ENCODE measurements at places on chromosomes 3 and 15. TPM values are rescaled to one million over a fixed set of nuclear protein-coding genes. Genes with fewer than 3 reads are reported as not detected.

Gene ST6GAL1
- total RNA-seq = 16.2 TPM

Gene TSC22D2
- 63.6 TPM for total RNA-seq

Gene SMCO1
- total RNA-seq = 7.3 TPM

Gene CPB1
- total RNA-seq = 6.2 TPM

Gene GABRG3
- not detected for total RNA-seq

Gene GOLGA8K
- not detected for total RNA-seq

Gene STRA6
- total RNA-seq = not detected

Gene IFT122
- 5.0 TPM for total RNA-seq

Gene MFN1
- 36.3 TPM for total RNA-seq

Gene SNRPN
- total RNA-seq = 105 TPM

Gene CPLX3
- total RNA-seq = not detected

Gene MYO1E
- total RNA-seq = 34.5 TPM

Gene NANOGP8
- not detected for total RNA-seq

GRCh38 chr15:101841656-101842055 is 29.7 kb downstream of the OR4F15 start:
- DNase-seq = no peak

- no peak for DNase-seq
These were observed 59.1 kb downstream of the TRIM71 start for GRCh38 chr3:32876920-32877319.

GRCh38 chr3:20680990-20681628 is 495.1 kb upstream of the SGO1 start:
- no peak for DNase-seq

- no peak for DNase-seq
These were observed 3.0 kb downstream of the SNAP23 start for GRCh38 chr15:42498212-42499068.

DNA sequence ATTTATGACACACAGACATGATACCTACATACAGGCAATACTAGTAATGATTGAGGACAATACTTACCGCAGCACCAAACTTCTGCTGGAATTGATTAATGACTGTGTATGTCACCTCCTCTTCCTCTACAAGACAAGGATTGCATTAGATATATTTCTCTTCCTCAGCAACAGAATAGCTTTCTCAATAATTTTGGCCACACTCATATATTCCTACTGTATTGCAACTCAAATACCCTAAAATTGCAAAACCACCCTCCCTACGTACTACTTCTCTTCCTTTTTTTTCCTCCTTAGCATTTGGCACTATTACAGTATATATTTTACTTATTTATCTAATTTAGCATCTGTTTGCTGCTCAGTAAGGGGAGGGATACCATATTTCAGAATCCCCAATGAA is 14.8 kb downstream of the EXD1 start:
- DNase-seq = no peak

DNA sequence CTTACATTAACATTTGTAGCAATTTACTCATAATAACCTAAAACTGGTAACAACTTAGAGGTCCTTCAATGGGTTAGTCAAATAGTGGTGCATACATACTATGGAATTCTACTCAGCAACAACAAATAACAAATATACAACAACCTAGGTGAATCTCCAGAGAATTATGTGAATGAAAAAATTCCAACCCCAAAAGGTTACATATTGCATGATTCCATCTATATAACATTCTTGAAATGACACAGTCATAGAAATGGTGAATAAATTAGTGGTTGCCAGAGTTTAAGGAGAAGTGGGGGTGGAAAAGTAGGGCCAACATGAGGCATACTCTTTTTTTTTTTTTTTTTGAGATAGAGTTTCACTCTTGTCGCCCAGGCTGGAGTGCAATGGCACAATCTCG is 12.7 kb upstream of the SNTN start:
- DNase-seq = no peak

DNA sequence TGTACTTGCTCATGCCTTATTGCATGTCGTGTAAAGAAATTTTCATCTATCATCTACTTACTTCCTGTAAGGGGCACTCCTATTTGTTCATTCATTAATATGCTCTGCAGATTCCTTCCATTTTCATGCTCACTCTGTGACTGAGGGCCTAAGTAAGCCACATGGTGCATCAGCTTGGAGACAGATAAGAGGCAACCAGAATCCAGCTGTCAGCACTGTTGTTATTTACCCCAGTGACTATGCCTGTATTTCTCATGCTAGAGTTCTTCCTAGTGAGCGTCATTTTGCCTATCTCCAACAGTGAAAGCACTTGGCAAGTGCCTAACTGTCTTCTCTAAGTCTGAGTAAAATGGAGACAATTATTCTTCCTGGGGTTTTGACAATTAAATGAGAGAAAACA is 124.8 kb upstream of the ABI3BP start:
- DNase-seq = no peak

- DNase-seq = no peak
These were observed 66.7 kb upstream of the TNIK start for GRCh38 chr3:171526869-171527268.

- no peak for DNase-seq
These were observed 713.1 kb downstream of the SI start for GRCh38 chr3:164365242-164365641.

DNA sequence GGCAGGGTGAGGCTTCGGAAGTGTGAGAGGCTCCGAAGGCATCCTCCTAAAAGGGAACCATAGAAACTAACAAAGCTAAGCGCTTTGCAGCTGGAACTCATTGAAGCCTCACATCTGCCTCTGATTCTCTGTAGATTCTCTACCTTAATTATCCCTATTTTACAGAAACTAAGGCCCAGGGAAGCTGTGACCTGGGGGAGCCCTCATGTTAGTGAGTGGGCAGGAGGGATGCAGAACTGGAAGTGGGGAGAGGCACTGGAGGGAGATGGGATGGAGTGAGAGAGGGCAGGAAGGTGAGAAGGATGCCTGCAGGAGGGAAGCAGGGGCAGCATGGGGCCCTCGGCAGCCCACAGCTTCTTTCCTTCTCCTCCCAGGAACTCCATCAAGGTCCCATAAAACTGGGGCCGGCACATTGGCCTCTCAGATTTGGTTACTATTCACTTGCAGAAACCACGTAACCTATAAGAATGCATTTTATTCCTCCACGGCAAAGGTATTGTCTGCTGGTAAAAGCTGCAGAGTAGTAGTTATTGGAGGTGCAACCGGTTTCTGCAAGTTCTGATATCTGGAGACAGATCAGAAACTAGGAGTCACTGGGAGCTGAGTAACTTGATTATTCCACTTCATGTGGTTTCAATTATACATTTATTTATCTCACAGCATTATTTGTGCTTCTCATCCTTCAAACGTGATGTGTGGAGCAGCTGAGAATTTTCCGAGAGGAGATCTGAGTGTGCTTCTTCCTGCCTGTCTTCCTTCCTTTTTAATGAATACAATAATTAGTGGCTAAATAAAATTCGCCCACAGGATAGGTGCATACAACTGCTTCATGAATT is 24.0 kb upstream of the CHCHD6 start:
- DNase-seq = no peak

DNA sequence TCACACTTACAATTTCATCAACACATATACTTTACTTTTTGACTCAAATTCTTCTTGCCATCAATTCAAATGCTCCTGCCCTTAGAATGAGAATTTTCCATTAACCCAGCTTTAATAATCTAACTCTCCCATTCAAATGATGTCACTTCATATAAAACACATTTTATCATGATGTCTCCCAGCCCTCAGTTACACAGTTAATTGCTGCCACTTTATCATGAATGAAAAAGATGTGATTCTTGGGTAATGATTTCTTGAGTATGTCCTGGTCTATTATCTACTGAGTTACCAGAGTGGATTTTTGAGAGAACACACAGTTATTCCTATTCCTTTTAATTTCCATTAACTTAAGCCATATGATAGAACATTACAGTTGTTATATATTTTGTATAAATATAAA is 7.6 kb downstream of the AGTR1 start:
- DNase-seq = no peak

DNA sequence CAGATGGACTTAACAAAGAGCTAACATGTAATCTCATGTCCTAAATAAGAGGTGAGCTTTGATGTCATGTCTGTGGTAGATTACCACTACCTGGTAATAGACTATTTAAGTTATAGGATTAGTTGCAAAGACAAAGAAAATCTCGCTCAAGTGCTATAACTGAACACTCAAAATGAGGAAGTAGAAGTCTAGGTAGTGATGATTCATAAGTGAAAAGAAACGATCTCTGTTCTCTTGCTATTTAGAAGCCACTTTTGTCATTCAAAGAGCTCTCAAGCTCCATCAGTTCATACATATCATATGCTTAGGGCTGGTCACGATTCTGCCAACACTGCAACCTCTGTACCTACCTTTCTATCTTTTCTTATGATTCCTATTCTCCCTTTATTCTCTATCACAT is 110.9 kb downstream of the EDEM1 start:
- DNase-seq = no peak

GRCh38 chr15:86317384-86317740 is 237.7 kb downstream of the AGBL1 start:
- DNase-seq = peak; percentile 27

- DNase-seq = no peak
These were observed 103.0 kb upstream of the ARHGEF26 start for GRCh38 chr3:154018100-154018696.

DNA sequence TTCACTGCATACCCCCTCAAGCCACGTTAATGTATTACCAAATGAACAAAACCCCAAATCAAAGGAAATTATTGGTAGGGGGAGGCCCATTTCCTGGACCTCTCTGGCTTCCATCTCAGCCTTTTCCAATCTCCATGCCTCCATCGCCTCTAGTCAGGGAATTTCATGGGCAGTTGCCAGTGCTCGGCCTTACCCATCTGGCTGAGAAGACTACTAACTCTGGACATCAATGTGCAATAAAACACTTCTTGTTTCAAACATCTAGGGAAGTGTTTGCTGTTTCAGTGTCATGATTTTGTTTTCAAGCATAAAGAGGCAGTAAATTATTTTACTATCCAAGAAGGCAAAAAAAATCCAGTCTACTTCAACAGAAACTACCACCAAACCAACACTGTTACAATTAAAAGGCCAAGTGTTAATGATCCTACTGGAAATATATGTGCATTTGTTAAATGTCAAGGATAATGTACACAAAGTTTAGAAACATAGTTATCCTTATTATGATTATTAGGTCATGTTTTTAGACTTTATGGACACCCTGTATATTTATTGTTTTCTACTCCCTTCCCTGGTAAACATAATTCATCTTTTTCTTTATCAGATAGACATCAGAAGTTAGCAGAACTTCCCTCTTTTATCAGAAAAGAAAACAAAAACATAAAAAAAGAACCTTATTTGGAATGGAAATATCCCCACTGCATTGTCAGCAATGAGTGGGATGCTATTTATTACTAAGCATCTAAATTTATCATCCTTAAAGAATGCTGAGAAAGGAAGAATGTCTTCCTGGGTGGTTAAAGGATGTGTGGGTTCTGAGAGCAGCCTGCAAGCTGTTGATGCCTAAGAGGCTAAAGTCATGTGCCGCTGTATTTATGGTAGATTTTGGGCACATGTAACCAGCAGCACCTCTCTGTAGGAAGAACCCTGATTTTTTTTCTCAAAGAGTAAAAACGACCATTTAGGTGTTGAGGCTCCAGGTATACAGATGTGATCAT is 15.2 kb downstream of the LDHAL6B start:
- DNase-seq = no peak

DNA sequence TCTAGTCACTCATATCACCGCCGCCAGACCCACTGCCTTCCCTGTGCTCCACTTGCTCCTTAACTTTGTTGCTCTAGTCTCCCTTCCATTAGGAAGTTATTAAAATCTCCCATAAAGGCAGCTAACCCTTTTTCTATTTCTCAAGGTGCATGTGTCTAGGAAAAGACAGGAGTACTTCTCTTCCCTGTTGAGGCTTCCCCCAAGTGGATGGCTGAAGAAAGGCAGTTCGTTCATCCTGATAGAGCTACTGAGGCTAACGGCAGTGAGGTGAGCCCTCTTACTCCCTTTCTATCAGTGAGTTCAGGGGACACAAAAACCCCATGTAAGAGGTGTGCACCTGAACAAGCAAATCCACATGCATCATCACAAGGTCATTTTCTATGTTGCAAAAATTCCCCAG is 397.8 kb downstream of the IGSF11 start:
- DNase-seq = no peak

DNA sequence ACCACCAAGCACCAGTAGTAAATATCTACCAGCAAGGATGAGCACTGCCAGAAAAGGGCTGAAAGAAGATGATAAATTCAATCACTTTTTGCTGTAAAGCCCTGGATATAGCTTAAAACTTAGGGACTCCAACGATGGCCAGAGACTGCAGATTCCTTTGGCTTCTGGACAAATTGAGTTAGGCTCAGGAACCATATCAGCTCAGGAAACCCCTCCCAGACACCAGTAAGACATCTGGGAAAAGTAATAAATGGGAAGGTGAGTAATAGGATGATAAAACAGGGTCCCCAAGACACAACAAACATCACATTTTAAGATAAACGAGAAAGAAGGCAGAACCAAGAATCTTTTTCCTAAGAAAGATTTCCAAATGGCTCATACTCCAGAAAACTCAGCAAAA is 65.0 kb downstream of the ANP32A start:
- DNase-seq = no peak

- no peak for DNase-seq
These were observed 25.2 kb downstream of the SNAPC5 start for GRCh38 chr15:66472176-66472999.

DNA sequence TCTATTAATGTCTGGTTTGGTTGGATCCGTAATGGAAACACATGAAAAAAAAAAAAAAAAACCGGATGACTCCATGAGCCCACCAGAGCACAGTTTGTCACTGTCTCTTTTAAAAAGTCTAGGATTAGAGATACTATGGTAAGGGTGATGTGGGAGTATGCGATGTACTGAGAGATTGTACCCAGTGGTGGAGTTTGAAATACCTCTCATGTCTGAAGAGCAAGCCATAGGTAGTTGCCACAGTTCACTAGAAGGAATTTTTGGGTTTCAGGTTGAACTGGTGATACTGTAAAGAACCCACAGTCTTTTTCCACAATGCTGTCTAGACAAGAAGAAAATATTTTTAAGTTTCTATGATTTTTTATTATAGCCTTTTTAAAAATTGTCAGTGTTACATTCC is 132.9 kb downstream of the KLHL25 start:
- DNase-seq = no peak

DNA sequence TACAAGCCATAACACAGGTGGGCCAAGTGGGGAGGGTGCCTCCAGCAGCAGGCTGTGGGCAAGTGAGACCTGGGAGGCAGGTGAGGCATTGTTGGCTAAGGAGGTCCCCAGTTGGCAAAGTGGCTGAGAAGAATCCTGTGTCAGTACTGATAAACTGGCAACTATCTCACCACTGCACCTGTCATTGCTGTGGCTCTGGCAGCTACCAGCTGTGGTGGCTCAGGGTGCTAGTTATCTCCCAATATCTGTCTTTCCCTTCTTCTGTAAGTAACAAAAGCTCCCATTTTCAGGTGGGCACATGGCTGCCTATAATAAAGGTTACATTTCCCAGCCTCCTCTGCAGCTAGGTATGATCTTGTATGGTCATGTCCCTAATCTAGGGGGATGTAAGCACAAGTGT is 80.6 kb upstream of the RNF7 start:
- DNase-seq = no peak
